ENCODE measurements at places on chromosomes 3 and 15.

DNA sequence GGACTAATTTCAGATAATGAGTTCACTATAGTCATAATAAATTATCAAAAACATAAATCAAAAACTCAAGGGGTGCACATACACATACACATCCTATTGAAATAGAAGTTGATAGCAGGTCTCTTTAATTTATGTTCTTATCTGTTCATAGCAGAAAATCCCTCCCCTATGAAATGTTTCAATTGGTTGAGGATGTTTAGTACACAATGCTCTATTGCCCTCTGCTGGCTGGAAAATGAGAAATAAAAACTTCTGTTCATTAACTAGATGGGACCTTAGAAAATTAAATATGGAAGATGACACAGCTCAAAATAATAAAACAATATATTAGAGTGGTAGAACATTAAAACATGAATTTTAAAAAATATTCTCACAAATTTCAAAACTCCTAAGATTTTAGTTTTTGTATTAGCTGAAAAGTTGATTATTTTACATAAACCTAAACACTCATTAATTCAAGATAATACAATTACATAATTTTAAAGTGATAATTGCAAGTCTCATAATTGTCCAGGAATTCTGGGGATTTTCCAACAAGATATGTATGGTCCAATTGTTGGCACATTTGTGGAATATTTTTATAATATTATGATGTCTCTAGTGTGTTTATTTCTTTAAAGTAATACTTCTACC, 735.0 kb downstream of the ROBO1 start:
- DNase-seq, result no peak

- no peak for DNase-seq
Measured at GRCh38 chr3:138761002-138761401, 73.7 kb downstream of the PIK3CB start.

- DNase-seq, result no peak
Measured at GRCh38 chr15:61090386-61091288, 138.5 kb downstream of the RORA start.

- no peak for DNase-seq
Measured at GRCh38 chr3:154040283-154040682, 80.9 kb upstream of the ARHGEF26 start.

- DNase-seq, result no peak
Measured at GRCh38 chr3:140469491-140469890, 208.4 kb upstream of the TRIM42 start.

DNA sequence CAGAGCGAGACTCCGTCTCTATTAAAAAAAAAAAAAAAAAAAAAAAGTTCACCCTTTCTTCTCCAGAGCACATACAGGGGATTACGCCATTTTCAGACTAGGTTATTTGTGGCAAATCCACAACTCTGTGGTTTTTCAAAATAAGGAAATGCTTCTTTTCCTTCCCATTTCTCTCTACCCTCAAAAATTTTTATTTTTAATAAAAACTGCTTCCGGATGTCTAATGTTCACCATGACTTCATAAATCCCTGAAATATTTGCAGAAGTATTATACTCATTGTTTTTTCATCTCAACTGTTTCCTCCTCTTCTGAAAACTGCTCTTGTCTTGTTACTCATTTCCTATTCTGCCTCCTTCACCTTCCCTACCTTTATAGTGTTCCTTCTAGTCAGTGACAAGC, 45.0 kb upstream of the SLC12A8 start:
- DNase-seq, result no peak

- no peak for DNase-seq
Measured at GRCh38 chr3:40679290-40679689, 154.5 kb downstream of the ZNF621 start.

GRCh38 chr15:47737477-47737876, 20.2 kb downstream of the SEMA6D start:
- DNase-seq, result no peak

GRCh38 chr3:107690522-107691138, 167.9 kb downstream of the BBX start:
- no peak for DNase-seq

- DNase-seq, result no peak
Measured at GRCh38 chr15:61141497-61142125, 87.5 kb downstream of the RORA start.

GRCh38 chr15:46646490-46646889, 1011.7 kb downstream of the SQOR start:
- no peak for DNase-seq

GRCh38 chr3:134650431-134651346, at the start of gene KY:
KY (minus strand) TSS chr3:134651022; CDS start chr3:134650960, 62 bp downstream.
- peak; percentile 32 for DNase-seq

DNA sequence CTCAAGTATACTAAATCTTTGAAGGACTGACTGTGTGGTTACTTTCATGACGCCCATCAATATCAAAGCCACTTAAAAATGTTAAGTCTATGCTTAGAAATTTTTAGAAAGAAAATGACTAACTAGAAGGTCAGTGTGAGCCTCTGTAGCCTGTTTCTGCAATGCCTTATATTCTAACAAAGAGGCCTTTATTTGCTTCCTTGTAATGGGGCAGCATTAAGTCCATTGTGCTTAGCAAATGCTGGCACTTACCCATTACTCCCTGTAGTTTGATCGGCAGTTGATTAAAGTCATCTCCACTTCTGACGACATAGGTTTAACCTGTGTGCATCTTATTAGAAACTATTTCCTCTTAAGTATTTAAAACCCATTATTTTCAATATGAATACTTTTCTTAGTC, 91.6 kb upstream of the FAM98B start:
- no peak for DNase-seq

- no peak for DNase-seq
Measured at GRCh38 chr3:46356276-46356675, 2.4 kb downstream of the CCR2 start.

Data from NCI-H1930 (cell line).